ENCODE measurements at places on chromosomes 6 and 20.

GRCh38 chr6:40347571-40348011 is 239.6 kb downstream of the LRFN2 start:
- no peak for DNase-seq

- no peak for DNase-seq
Measured at GRCh38 chr6:157867155-157867559, 44.1 kb downstream of the SNX9 start.

DNA sequence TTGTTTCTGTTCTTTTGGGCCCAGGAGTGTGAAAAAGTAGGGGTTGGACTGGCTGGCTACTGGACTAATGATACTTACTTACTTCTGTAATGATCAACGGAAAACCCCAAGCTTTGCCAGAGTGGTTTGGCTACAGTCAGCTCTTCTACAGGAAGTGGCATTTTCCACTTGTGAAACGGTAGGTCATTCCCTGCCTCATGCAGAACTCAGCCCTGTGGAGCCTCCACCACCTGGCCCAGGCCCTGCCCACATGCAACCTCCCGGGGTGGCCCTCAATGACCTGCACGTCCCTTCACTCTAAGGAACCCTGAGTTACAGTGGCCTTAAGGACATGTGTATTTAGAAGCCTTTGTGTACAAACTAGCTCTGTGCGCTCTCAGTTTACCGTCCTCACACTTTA is 140.4 kb downstream of the DTNBP1 start:
- no peak for DNase-seq

DNA sequence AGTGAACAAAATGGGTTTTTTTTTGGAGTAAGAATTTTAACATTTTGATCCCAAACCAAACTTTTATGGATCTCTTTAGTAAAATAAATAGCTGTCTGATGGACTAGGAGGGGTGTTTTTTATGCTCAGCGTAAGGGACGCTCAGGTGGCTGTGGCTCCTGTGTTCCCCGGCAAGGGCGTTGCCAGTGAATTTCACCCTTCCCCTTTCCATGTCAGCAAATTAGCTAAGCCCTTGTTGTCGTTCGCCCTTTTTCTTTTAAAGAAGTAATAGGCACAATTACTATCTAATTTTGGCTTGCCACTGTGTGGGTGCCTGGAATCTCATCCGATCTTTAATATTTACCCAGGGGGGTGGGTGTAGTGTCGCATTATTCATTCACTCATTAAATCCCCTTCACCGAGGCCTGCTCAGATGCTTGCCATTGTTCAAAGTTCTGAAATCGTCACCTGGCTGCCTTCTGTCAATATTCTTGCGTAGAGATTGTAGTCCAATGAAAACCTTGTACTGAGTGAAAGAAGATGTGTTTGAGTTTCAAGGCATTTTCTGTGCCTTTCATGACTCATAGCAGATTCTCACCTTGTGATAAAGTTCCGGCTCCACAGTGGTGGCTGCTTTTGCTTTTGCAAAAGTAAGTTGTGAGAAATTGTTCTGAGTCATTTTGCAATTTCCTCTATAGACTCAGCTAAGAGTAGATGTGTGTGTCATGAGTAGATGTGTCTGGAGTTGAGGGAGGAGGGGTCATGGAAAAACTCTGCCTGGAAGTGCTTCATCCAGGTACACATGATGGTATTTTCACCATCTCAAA is 40.0 kb upstream of the CLDN20 start:
- peak; percentile 68 for DNase-seq

DNA sequence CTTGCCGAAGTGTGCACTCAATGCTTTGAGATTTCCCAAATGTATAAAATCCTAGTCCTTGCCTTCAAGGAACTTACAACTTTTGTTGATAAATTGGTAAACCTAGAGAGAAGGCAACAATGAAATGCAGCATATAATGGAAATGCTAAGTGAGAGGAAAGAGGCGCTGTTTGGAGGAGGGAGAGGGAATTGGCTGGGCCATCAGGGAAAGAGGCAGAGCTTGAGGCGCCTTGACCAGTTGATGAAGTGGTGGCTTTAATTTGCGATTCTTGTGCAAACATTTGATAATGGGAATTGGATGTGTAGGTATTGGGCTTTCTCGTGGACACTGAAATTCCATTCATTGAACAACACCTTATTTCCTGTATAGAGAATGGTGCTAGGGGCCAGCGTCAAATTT is 1.9 kb upstream of the CDYL start:
- DNase-seq, result no peak

GRCh38 chr6:18997375-18997826 is 610.3 kb downstream of the RNF144B start:
- no peak for DNase-seq
